ENCODE measurements at places on chromosomes 12 and 14.
A peak's percentile ranks its signal among the peaks of the same experiment; 100 is the strongest.

- DNase-seq: no peak
Measured at GRCh38 chr12:13337791-13338190, 141.3 kb downstream of the EMP1 start.

DNA sequence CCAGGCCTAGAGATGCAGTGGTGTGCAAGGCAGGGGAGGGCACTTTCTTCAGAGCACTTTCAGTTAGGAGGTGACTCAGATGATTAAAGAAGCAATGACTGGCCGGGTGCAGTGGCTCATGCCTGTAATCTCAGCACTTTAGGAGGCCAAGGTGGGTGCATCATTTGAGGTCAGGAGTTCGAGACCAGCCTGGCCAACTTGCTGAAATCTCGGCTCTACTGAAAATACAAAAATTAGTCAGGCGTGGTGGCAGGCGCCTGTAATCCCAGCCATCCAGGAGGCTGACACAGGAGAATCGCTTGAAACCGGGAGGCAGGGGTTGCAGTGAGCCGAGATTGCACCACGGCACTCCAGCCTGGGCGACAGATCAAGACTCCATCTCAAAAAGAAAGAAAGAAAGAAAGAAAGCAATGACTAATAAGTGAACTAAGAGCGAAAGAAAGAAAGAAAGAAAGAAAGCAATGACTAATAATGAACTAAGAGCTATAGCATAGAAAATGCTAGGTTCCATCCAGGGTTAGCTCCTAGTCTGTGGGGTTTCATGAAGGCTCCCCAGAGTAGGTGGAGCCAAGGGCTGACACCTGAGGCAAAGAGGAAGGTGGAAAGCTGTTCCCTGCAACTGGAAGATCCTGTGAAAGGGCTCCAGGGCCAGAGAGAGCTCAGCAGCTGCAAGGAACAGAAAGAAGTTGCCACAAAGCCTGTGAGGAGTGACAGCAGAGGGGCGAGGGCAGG is 334.5 kb downstream of the CACNA1C start:
- peak; percentile 49 for DNase-seq

- no peak for DNase-seq
Measured at GRCh38 chr14:104788161-104788818, 7.3 kb downstream of the AKT1 start.

DNA sequence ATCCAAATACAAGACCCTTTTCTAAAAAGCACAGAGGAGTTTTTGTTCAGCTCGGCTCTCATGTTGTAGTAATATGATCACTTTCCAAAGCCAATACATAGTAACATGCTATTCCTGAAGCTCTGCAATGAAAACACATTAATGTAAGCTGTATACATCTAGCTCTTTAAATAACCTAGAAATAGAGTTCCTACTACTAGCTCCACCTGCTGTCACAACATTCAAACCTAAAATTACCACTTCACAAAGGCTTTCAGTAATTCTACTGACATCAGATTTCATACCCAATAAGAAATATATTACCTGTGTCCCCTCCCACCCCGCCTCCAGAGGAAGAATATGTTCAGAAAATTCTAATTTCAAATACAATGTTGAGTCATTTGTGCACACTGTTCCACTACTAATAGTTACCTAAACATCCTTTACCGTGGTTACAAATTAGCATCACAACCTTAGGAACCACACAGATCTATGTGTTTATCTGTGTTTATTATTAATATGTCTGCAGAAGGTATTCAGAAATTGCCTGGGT is 17.8 kb downstream of the EFCAB11 start:
- DNase-seq: no peak

GRCh38 chr14:97924922-97925613 is 1127.9 kb downstream of the VRK1 start:
- peak; percentile 29 for DNase-seq

- no peak for DNase-seq
Measured at GRCh38 chr12:53944209-53944608, 5.6 kb downstream of the HOXC13 start.

DNA sequence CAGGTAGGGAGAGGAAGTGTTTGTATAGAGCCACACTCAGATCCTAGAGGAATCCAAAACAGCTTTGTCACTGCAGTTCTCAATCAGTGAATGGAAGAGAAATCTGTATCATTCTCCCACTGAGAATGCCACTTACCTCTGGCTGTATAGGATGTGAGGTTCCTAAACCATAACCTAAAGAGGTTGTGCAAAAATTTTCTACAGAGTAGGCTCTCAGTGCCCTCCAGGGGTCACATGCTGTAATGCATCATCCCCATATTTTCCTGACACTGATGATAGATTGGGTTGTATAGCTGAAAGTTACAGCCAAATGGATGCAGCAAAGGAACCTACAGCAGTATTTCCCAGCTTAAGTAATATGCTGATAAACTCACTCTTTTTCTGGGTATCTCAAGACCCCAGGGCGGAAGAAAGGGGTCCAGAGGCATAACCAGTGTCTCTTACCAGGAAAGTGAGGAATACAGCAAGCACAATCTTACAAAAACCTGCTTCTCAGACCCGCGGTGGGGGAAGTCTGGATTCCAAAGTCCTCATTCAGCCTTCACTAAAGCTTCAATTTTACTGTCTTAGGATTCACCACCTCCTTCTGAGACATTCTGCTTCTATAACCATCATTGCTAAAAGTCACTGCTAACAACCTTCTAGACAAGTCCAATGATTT is 3.8 kb downstream of the BCDIN3D start:
- DNase-seq: peak; percentile 34

DNA sequence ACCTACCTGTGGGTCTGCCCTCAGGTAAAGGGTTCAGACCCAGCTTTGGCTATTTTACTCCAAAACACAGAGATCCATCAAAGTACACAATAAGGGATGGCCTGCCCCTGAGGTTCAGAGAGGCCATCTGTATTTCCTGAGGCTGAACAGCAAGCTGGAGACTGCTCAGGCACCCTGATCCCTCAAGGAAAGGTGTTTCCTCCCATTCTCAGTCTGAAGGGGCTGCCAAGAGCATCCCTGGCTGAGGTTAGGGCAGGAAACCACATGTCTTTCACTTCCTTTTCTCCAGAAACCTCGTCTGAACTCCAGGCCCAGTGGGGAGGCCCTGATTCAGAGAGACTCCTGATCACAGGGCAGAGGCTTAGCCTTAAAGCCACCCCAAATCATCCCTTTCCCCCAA is 1.5 kb downstream of the RILPL1 start:
- no peak for DNase-seq

GRCh38 chr12:118185602-118186397 is 49.9 kb downstream of the PEBP1 start:
- DNase-seq: no peak

DNA sequence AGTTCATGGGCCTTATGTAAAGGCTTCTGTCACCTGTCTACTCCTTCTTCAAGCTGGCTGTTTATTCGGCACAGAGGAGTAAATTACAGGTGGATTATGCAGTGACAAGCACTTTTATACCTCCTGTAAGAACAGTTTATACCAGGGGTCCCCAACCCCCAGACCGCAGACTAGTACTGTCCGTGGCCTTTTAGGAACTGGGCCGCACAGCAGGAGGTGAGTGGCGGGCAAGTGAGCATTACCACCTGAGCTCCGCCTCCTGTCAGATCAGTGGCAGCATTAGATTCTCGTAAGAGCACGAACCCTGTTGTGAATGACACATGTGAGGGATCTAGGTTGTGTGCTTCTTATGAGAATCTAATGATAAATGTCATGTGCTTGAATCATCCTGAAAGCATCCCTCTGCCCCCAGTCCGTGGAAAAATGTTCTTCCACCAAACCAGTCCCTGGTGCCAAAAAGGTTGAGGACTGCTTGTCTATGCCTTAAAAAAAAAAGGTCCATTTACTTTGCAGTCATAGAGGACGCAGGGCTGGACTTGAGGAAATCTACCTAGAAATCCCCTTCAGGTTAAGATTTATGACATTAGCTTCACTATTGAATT is 78.8 kb downstream of the ETV6 start:
- DNase-seq: no peak

GRCh38 chr12:27620121-27620520 is 76.1 kb upstream of the REP15 start:
- DNase-seq: no peak

DNA sequence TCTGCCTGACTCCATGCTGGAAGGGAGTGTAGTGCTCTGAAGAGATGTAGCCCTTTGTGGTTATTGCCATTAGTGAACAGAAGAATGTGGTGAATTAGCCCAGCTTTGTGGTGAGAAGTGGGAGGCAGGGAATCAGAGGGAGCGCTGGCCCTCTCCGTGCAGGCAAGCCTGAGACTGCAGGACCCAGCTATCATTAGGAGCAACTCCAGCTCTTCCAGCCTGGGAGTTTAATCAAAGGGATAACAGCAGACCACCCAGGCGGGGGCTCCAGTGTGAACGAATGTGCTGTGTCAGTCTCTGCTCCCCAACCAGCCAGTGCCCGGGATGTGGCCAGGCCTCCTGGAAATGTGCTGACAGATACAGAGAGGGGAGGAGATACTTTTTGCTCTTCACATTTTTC is 142.7 kb downstream of the TTLL5 start:
- DNase-seq: no peak

DNA sequence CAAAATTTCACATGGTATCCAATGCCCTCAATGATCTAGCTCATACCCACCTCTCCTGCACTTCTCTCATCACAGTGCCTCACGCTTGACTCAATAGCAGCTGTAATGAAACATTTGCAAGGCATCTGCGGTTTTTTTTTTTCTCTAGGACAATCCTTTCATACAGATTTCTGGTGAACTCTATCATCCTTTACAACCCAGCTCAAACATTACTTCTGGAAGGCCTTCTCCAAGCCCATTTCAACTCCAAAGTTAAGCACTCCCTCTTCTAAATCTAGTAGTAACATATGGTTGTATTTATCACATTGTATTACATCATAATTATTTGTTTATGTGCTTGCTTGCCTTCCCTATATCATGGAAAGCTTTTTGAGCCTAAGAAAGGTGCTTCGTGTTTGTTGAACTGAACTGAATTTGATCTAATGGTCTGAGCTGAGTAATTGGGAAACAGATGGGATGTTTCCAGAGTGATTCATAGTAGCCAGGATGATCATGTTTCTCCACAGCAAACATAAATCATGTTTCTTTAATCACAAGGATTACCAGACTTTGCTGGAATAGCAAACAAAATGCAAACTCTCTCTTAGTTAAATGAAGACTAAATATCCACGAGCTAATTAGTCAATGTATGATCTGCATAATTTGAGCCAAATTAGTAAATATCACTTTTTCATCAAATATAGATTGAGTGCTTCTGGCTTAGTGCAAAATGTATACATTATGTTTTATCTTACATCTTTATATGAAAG is 14.3 kb downstream of the CFL2 start:
- DNase-seq: no peak

DNA sequence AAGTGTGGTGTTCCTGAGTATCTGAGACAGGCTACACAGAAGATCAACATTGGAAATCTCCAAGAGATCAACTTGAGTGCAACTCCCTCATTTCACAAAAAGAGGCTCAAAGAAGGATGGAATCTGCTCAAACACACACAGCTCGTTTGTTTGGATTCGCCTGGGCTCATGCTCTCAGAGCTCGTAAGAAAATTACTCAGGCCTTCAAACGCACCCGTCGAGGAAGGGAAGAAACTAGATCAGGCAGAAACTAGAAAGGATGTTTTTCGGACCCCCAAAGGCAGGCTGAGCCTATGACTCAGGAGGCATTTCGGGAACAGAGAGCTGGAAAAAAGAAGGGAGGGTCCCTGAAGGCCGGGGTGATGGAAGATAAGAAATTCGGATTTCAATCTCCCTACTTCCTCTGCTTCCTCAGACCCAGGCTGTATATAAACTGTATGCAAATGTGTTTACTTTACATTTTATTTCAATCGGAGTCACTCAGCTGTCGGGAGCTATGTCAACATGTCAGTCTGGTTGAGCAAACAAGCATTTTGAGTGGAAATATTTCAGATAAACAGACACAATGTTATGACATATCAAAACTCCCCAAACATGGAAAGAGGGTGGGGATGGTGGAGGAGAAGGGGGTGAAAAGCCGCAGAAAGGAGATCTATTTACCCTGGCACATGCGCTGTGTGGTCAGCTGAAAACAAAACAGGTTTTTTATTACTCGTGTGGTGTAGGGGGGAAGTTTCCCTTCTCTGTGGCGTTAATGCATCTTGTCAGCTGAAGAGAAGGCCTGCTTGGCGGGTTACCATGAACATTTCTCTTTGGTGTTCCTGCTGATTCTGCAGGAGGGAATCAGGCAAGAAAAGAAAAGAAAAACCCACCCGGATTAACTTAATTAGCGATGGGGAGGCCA is 129.1 kb upstream of the TBX3 start:
- DNase-seq: no peak

GRCh38 chr12:114450515-114451300 is 44.8 kb upstream of the TBX5 start:
- DNase-seq: no peak

- peak; percentile 71 for DNase-seq
Measured at GRCh38 chr12:68675101-68675842, 11.5 kb upstream of the NUP107 start.

All from activated T-cell treated with anti-CD3 and anti-CD28 coated beads, Interleukin-2, amount 50 U/mL, for 72 hours (primary cell).